Germinal center (tissue), 1 donor: ENCODE measurements at places on chromosomes 16 and 17.

GRCh38 chr17:57505841-57506773 is 239.0 kb downstream of the CCDC182 start:
- DNase-seq, result no peak

DNA sequence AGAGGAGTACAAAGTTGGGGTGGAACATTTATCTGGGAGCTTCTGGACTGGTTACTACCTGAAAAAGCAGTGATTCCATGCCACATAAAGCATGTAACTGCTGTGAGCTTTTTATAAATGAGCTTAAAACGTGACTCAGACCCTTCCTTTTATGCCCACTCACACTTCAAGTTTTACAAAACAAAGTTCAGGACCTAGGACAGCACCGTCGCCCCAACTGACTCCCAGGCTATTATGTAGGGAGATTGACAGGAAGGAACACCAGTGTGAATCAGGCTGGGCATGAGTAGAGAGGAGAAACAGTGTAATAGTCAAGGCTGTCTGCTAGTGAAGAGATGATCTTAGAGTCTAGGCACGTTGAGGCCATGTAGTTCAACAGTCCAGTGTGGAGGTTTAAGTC is 91.6 kb upstream of the DNAH9 start:
- DNase-seq, result no peak

GRCh38 chr17:50829332-50829731 is 6.1 kb upstream of the WFIKKN2 start:
- DNase-seq, result no peak

DNA sequence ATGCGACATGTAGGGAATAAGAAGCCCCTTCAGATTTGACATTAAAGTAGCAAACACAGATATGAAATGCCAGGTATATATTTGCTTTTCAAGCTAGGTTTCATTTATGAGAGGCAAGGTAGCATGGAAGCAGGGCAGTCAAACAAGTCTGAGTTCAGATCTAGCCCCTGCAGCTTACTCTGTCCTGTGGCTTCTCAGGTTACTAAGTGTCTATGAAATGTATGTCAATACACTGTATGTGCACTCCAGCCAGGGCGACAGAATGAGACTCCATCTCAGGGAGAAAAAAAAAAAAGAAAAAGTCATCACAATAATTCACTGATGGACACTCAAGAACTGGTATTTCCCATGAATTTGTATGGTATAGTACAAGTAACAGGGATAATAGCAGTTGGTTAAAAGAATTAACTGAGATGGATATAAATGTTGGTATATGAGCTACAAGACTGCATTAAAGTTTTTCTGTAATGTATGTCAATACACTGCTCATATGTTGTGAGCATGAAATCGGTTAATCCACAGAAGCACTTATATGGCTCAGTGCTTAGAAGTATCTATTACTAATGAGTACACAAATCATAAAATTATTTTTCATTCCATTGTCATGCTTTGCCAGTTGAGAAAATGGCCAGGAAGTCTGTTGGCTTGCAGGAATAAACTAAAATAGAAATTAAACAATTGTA is 2.9 kb upstream of the WSB1 start:
- no peak for DNase-seq

GRCh38 chr17:51373489-51374152 is 113.3 kb downstream of the UTP18 start:
- DNase-seq, result no peak

- DNase-seq, result peak; percentile 43
These were observed 18.5 kb downstream of the TOP2A start for GRCh38 chr17:40399185-40399584.

GRCh38 chr17:76536511-76537287 is 810 bp downstream of the CYGB start:
- DNase-seq, result no peak

DNA sequence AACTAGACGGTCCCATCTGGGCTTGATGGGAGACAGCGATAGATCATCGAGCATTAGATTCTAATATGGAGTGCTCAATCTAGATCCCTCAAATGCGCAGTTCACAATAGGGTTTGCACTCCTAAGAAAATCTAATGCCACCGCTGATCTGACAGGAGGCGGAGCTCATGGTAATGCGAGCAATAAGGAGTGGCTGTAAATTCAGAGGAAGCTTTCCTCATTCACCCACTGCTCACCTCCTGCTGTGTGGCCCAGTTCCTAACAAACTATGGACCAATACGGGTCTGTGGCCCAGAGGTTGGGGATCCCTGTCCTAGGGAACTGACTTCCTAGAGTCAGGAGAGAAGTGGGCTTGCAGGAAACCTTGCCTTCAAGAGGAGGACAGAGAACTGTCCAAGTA is 25.2 kb upstream of the AMZ2 start:
- no peak for DNase-seq

- DNase-seq, result no peak
These were observed 145.5 kb downstream of the NTN1 start for GRCh38 chr17:9166788-9167187.

DNA sequence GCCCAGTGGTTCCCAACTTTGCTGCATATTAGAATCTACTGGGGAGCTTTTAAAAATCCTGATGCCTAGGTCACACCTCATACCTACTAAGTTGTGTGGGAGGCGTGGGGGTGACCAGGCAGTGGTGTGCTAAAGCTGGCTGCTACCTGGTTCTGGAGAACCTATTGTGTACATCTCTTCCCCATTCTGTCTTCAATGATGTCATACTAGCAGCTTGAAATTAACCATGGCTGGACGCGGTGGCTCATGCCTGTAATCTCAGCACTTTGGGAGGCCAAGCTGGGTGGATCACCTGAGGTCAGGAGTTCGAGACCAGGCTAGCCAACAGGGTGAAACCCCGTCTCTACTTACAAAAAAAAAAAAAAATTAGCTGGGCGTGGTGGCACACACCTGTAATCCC is 11.3 kb upstream of the NLK start:
- no peak for DNase-seq

- no peak for DNase-seq
These were observed 7.9 kb downstream of the HIRIP3 start for GRCh38 chr16:29987371-29988085.

DNA sequence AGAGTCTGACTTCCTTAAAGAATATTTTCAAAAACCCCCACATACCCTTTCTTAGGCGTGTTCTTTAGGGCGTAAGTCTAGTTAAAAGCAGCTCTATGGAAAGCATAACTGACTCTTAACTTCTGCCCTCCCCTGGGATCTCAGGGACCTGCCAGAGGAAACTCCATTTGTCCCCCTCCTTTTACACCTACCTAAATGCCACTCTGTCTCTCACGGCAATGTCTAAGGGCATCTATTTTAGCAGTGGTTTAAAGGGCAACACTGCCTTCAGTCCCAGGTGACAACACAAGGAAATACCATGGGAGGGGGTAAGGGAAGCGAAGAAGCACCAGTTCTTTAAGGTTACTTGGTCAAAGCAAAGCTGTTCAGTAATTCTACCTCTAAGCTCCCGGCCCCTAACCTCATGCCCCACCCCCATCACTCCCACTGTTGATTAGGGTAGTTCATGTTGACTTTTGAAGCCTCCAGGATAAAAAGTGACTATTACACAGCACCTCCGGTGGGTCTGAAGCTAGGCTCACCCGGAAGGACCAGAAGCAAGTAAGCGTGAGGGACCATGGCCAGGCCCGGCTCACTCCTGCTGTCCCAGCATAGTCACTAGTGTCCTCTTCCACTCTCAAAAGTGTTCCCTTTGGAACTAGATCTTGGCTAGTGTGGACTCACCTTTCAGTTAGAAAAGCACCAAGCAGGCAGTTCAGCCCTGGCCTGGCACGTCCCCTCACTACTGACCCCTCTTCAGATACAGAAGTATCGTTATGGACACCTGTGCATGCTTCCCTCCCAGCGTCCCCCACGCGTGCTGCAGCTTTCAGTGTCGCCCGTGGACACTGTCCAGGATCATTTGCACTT is 47.1 kb downstream of the CYTH1 start:
- DNase-seq, result no peak

GRCh38 chr17:77534137-77534536 is 393.4 kb downstream of the SEC14L1 start:
- DNase-seq, result no peak
